NCI-H1694 (cell line): ENCODE measurements at places on chromosomes 1 and 21.

DNA sequence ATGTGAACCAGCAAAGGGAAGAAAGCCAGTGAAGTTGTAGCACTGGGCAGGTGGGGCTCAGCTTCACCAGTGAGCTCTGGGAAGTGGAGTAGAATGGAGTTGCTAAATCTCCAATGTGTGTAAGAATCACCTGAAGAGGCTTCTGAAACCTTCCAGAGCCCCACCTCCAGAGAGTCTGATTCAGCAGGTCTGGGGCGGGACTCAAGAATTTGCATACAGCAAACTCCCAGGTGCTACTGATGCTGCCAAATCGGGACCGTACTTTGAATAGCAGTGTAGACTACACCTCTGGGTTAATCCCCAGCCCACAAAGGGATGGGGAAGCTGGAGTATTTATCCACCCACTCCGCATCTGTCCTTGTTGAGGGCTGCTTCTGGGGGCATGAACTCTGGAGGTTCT is 154.3 kb downstream of the IGSF21 start:
- DNase-seq, result no peak

DNA sequence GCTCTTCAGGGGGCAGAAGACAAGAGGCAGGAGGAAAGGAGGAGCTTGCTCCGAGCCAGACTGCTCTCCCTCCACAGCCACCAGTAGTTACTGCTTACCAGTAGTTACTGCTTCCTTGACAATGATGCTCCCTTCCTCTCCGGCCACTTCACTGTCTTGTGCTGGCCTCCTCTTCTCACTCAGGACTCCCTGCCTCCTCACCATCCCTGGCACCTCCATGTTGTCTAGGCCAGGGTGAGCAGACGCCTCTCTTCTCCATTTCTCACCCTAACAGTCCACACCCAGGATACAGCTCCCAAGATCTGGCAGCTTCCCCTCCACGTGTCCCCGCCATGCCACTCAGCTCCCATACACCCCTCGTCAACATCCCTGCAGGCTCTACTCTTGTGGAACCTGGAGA is 82.4 kb upstream of the TLR5 start:
- no peak for DNase-seq

DNA sequence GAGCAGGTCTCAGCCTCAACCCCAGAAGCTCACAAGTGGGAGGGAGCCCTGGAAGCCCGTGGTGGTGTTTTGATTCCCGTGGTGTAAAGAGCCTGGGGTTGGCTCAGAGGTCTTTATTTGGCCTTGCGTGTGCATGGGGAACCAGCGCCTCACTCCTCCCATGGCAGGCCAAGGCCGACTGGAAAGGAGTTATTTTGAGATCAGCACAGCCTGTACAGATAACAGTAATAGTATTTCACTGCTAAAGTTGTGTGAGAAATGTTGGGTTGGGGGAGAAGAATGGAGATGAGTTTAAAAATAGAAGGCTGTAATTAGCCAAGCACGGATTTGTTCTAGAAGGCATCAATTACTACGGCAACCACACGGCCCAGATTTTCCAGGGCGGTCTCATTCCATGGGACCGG is 186.5 kb downstream of the DYRK1A start:
- DNase-seq, result no peak

DNA sequence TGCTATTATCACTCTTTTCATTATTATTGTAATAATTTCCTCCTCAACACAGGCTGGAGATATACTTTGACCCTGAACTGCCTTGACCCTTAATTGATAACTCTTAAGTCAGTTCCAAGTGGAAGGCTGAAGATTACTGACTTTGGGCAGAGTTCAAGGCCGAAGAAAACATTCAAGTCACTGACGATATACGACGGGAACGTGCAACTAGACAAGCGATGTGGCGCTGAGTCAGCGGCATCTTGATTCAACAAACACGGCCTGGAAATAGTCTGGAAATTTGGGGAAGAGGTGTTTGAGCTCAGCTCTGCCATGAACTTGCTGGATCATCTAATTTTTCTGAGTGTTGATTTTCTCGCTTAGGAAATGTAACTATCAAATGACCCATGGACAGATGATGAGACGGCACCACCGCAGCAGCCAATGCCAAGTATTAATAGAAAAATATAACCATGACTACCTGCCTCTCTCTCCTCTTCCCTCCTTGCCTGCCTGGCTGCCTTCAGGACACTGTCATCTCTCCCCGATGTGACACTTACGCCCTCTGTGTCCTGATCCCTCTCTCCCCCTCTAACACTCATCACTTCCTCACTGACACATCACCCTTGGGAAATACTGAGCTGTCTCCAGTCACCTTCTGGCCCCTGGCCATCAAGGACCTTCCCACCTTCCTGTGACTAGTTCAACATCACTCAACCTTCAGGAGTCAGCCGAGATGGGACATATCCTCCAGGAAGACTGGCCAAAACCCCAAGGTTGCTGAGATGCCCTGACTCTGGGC is 49.4 kb downstream of the TMCO4 start:
- DNase-seq, result no peak

DNA sequence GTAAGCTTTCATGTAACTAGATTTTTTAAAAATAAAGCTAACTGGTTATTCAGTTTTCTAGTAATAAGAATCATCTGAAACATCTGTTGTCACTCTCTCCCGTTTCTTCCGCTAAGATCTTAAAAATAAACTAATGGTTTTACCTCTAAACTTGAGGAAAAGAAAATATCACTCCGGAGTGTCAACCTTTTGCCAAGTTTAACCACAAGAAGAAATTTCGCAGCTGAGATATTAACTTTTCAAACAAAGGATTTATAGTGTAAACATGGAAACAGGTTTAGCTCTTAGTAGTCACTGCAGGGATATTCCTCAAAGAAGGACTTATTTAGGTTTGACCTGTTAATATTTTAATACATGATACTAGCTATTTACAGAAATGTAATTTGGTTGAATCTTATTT is 954.9 kb downstream of the ADGRL2 start:
- no peak for DNase-seq

GRCh38 chr1:204377800-204378668 is 18.3 kb upstream of the PLEKHA6 start:
- DNase-seq, result no peak

- DNase-seq, result no peak
Observed at GRCh38 chr1:113153116-113153803, 80.3 kb downstream of the LRIG2 start.

GRCh38 chr1:48738356-48738755 is 38.3 kb downstream of the BEND5 start:
- no peak for DNase-seq

GRCh38 chr1:158400871-158401270 is 1.6 kb upstream of the OR10T2 start:
- no peak for DNase-seq
